Astrocyte (in vitro differentiated cells and primary cell): ENCODE measurements at places on chromosomes 2 and 18.
A peak's percentile ranks its signal among the peaks of the same experiment; 100 is the strongest.

DNA sequence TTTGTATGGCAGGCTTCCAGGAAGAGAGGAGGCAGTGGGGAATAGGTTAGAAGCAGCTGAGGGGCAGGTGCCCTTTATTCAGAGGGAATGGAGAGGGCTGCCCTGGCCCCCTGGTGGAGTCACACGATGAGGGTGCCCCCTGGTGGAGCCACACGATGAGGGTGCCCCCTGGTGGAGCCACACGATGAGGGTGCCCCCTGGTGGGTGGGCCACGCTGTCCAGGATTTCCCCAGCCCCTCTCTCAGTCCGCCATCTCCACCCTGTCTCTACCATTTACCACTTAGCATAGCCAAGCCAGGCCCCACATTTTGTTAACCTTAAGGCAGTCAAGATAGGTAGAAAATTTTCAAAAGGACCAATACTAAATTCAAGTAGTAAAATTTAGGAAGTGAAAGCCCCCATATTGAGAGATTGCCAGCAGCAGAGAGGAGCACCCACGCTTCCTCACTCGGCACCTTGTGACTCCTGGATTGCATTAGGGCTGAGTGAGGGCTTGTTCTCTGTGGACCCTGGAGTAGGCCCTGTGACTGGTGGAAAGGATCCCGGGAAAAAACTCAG is 10.4 kb upstream of the FAM228A start:
- no peak for DNase-seq

DNA sequence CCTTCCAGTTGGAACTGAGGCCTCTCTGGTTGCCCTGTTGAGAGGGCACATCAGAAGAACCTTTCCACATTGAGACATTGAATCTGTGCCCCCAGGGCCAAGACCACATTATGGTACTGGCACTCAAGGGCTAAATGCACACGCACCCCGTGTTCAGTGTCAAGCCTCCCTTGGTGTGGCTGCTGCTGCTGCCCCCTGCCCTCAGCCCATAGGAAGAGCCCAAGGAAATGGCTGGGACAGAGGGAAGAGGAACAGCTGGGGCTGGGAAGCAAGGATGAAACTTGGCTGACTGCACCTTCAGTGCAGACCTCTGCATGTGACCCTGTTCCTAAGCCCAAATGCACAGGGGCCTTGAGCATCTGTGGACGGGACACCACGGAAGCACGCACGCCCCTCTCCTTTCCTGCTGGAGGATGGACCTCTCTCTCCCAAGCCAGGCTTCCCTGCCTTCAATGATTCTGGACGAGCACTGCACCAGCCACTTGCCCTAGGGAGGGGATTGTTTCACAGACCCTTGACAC is 40.2 kb downstream of the NIFK start:
- DNase-seq: no peak

DNA sequence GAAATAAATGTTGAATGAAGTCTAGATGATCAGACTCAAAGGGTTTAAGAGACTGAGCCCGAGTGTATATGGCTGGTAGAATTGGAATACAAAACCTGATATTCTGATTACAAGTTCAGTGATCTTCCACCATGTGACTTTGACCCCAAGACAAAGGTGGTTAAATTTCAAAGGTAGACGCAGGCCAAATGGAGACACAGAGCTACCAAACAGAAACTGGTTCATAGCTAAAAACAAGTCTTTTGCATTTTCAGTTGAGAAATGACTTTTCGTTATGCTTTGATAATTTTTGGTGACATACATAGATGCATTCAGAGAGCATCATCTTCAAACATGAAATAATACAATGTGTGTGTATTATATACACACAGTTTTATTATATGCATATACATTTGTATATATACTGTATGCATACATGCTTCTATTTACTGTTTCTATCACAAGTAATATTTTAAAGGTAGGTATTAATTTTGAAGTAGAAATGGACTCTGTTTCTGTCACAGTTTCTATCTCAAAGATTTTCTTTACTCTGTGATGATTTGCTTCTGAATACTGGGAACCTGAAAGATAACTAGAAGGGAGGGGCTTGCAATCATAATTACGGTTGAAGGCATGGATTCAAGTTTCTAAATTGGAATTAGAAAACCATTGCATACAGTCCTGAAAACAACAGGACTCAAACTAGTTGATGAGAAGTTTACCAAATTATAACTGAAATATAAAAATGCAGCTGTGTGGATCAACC is 142.3 kb downstream of the ABCA12 start:
- no peak for DNase-seq

GRCh38 chr18:631560-631959 is 25.9 kb upstream of the TYMS start:
- DNase-seq: no peak

DNA sequence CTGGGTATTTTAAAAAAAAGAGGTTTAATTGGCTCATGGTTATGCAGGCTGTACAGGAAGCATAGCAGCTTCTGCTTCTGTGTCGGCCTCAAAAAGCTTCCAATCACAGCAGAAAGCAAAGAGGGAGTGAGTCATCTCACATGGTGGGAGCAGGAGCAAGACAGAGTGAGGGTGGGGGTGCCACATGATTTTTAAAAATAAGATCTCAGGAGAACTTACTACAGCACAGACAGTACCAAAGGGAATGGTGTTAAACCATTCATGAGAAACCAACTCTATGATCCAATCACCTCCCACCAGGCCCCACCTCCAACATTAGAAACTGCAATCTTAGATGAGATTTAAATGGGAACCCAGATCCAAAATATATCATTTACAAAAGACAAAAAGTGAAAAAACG is 14.6 kb downstream of the ZNF519 start:
- peak; percentile 2 for DNase-seq

DNA sequence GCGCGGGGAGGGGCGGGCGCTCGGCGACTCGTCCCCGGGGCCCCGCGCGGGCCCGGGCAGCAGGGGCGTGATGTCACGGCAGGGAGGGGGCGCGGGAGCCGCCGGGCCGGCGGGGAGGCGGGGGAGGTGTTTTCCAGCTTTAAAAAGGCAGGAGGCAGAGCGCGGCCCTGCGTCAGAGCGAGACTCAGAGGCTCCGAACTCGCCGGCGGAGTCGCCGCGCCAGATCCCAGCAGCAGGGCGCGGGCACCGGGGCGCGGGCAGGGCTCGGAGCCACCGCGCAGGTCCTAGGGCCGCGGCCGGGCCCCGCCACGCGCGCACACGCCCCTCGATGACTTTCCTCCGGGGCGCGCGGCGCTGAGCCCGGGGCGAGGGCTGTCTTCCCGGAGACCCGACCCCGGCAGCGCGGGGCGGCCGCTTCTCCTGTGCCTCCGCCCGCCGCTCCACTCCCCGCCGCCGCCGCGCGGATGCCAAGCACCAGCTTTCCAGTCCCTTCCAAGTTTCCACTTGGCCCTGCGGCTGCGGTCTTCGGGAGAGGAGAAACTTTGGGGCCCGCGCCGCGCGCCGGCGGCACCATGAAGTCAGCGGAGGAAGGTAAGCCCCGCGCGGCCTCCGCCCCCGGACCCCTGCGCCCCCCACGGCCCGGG is at the start of gene NFATC1:
TSS of gene NFATC1 (plus strand) at position 170 of the 644 bp plus-strand sequence. CDS start at position 465, 295 bp downstream.
- DNase-seq: peak; percentile 59

DNA sequence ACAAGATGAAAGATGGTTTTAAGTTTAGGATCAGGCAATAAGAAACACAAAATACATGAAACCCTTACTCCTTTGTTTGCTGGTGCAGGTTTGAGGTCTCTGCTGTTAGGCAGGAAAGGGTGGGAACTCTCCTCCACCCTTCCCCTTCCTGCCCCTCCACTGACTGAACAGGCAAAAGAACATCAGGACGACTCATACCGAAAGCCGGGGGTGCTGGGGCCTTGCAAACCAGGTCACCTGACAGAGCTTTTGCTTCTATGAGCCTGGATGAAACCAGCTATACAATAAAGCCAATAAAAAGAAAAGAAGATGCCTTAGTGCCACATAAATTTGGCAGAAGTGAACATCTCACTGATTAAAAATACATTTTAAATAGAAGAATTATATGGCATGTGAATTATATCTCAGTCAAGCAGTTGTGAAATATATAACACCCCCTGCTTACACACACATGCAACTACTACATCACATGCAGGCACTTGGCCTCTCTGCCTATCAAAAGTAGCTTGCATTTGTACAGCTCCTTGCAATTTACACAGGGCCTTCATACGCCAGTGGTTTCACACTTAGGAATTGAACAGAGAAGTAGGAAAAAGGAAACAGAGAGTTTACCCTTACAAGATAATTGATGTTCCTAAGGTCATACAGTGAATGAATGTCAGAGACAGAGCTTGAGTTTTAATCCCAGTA is 215.1 kb upstream of the TRIB2 start:
- no peak for DNase-seq

DNA sequence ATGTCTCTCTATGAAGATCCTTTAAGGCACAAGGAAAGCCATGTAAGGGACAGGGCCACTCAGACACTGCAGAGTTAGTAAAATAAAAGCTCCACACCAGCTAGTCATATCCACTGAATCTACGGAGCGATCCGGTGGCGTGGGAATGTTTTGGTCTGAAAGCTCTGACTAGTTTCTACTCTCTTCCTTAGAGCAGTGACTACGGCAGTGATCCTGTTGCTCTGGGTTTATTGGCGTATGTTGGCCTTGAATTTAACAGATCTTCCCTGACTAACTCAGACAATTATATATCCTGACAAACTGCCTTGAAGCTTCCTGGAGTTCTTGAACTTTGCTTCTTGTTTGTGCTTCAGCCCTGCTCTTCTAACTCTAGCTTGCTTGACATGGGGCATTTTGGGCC is 115.3 kb upstream of the FZD5 start:
- no peak for DNase-seq

- no peak for DNase-seq
These were observed 868 bp downstream of the INO80D start for GRCh38 chr2:206084870-206085741.

GRCh38 chr18:12306752-12307700 is 1.0 kb upstream of the TUBB6 start:
- peak; percentile 68 for DNase-seq

- DNase-seq: peak; percentile 21
These were observed 24.0 kb upstream of the TMEM37 start for GRCh38 chr2:119407430-119408220.

DNA sequence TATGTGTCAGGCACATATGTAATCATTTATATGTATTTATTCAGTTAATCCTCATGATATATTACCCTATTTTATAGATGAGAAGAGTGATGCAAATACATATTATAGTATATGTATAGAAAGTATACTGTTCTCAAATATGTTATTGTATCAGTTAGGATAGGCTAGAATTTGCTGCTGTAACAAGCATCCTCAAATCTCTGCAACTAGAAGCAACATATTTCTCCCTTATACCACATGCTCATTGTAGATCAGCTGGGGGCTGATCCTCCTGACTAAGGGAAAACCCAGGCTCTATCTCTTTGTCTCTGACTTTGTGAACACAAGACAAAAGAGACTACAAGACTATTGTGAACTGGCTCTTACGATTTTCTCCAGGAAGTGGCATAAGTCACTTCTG is 24.8 kb upstream of the HS6ST1 start:
- no peak for DNase-seq

DNA sequence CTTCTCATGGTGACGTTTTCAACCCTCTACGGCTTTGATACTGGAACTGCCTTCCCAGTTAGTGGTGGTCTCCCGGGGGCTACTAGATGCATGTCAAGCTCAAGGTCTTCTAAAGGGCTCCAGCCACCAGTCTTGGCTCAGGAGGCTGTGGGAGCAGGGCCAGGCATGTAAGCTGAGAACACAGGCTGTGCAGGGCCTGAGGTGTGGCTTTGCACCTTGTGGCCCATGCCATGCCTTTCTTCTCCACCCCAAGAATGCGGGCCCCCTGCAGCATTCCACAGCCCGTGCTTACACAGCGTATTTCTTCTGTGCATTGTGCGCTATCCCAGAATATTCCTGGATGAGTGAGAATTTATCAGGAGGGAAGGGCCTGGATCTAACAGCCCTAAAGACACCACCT is 144.9 kb downstream of the SEPTIN10 start:
- DNase-seq: no peak

GRCh38 chr2:29039718-29040480 is 34.4 kb downstream of the PCARE start:
- peak; percentile 6 for DNase-seq

DNA sequence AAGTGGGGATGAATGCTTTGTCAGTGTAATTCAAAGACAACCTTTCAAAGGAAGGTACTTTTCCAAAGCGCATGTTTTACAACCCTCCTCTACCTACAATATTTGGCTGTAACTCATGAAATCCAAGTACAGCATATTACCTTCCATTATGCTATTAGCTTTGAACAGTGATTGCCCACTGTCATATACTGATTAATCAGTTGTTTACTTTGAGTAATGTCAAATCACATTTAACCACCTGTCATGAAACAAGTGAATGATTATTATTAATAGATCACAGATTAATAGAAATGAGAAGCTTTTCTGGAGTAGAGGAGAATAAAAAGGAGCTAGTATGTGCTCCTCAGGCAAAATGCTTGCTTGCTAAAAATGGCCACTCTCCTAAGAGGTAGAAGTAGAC is 150.5 kb upstream of the SMAD7 start:
- no peak for DNase-seq

- DNase-seq: no peak
These were observed 148.5 kb downstream of the TXNL1 start for GRCh38 chr18:56489893-56490292.

- no peak for DNase-seq
These were observed 83.4 kb downstream of the RAPH1 start for GRCh38 chr2:203451689-203452088.

DNA sequence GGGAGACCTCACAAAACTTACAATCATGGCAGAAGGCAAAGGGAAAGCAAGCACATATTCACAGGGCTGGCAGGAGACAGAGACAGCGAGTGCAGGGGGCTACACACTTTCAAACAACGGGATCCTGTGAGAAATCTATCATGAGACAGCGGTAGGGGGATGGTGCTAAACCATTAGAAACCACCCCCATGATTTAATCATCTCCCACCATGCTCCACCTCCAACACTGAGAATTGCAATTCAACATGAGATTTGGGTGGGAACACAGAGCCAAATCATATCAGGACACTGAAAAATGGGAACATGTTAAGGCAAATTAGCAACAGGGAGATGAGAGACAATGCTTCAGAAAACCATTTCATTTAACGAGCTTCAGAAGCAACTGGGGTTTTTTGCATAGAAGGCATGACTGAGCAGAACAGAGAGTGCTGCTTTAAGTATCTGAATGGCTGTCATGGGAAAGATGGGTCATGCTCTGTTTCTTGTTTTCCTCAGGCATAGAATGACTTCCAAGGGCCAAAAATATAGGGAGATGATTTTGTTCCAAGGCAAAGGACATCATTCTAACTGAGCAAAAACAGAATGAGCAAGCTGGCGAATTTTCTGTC is 100.8 kb upstream of the MAP2 start:
- DNase-seq: no peak

DNA sequence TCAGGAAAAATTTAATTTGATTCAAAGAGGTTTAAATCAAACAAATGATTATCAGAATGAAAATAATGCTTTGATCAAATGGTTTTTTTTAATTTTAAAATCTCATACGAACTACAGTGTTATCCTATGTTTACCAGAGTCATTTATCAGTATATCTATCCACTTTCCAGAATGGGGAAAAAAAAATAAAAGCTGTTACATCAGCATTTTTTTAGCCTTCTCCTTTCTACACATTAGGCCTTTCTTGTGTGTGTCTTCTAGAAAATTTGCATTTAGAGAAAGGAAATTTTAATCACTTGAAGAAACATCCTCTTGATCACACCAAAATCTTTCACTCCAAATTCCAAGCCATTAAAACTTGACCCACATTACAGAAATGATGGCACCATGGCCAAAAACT is 608.9 kb upstream of the ID2 start:
- DNase-seq: no peak

GRCh38 chr2:68832233-68832869 is 38.8 kb downstream of the BMP10 start:
- peak; percentile 74 for DNase-seq
